ENCODE measurements at places on chromosomes 13 and 19.

- DNase-seq = no peak
Measured at GRCh38 chr19:55600662-55601028, 557 bp downstream of the ZNF524 start.

DNA sequence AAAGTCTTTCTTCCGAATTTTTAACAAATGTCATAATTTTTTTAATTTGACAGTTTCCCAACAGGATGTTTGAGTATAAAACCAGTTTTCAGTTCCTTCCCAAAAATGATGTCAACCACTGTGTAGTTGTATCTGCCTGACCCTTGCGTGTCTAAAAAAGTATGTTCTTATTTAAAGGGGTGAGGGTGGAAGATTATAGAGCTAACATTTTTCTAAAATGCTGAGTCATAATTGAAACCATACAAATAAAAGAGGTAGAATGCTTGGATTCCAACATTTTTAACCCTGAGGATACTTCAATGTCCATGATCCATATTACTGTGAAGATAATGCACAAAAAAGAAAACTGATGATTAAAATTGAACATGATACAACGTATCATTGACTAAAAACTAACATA lies 1388.8 kb downstream of the UQCRFS1 start:
- DNase-seq = no peak

- no peak for DNase-seq
Measured at GRCh38 chr13:20686863-20687579, 16.5 kb upstream of the IL17D start.

GRCh38 chr13:53382008-53382407 lies 353.4 kb downstream of the OLFM4 start:
- no peak for DNase-seq

DNA sequence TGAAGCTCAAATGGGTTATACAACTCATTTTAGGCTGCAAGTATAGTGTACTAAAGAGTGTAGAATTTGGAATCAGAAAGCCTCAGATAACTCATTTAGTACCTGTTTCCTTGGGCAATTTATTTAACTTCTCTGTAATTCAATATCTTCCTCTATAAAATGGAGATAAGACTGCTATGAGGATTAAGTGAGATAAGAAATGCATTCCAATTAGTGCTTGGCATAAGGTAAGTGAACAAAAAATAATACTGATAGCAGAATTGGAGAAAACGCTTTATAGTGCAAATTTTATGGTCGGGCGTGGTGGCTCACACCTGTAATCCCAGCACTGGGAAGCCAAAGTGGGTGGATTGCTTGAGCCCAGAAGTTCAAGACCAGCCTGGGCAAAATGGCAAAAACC lies 25.0 kb downstream of the DACH1 start:
- no peak for DNase-seq

GRCh38 chr19:19410553-19411550 lies 5.4 kb downstream of the GATAD2A start:
- DNase-seq = no peak

DNA sequence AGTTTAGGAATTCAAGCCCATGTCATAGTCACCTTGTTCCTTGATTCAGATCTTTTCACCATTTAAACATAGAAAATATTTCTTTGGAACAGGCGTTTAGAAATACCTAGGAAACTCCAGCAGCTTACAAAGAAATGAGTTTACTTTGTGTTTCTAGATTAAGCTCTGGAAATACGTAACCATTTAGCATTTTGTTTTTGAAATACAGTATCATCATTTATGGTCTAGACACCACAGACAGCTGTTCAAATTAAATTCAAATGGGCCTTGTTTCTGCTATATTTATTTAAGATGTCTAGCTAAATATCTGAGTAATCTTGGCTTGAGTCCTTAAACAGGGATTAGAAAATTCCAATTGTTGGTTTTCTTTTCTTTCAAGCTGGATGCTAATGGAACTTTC lies 228.5 kb downstream of the NDFIP2 start:
- no peak for DNase-seq

- no peak for DNase-seq
Measured at GRCh38 chr19:1935484-1936208, 5.3 kb upstream of the CSNK1G2 start.

DNA sequence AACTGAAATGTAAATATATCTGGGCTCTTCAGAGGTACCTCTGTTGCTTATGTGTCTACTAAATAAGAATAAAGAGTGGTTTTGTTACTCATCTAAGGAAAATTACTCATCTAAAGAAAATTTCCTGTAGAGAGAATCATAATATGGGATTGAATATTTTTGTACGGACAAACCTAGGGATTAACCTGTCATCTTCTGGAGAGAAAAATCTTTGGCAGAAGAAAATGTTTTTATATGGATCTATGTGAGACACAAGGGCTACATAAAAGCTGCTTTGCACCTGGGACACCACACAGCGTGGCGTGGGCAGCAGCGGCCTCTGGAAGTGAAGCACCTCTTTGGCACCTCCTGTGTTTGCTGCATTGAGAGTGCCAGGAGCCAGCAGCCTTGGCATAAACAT lies 242.9 kb upstream of the DACH1 start:
- DNase-seq = no peak

- DNase-seq = peak; percentile 93
Measured at GRCh38 chr19:18364826-18365528, 21.0 kb upstream of the GDF15 start.

DNA sequence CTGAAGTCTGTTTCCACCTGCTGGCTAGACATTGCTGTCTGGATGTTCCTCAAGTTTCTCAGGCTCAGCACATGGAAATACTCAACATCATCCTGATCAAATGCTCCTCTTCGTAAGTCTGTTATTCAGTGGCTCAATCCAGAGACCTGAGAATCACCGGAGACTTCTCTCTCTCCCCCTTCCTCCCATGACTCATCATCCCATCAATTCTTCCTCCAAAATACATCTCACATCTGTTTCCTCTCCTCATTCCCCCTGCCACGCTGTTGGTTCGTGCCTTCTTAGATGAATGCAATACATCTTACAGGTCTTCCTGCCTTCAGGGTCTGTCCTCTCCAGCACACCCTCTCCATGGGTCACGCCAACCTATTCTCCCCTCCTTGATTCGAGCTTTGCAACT lies 7.4 kb upstream of the RXFP2 start:
- no peak for DNase-seq

- DNase-seq = no peak
Measured at GRCh38 chr19:9058905-9059667, 27.8 kb upstream of the OR1M1 start.

DNA sequence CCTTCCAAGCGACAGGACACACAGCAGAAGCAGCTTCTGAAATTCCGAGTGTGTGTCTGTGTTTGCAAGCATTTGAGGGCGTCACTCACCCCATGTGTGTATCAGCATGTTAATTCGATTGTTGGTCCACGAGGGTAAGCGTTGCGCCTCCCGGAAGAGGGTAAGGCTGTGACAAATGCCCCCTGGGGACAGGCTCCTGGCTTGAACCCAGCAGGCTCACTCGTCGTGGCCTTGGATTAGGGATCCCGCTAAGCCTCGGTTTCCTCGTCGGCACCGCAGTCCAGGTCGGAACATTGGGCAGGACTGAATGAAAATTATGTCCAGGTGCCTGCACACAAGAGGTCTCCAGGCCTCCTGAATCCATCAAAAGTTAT lies 606 bp upstream of the STXBP2 start:
- DNase-seq = no peak
